Heart right ventricle (tissue), 16 donors: ENCODE measurements at places on chromosomes 13 and 19. TPM values are rescaled to one million over a fixed set of nuclear protein-coding genes. Genes with fewer than 3 reads are reported as not detected.

The CGB1 gene
- not detected for polyA plus RNA-seq

The FCAR gene
- 0.19 TPM for polyA plus RNA-seq

The LHB gene
- polyA plus RNA-seq: not detected

The CRX gene
- not detected for polyA plus RNA-seq

The TMEM38A gene
- polyA plus RNA-seq: 29.6 TPM

GRCh38 chr19:46745521-46746280 is at the start of gene FKRP:
TSS of gene FKRP (plus strand) at chr19:46746057. CDS start at chr19:46755451, 9,394 bp downstream.
- H3K4me1 ChIP-seq: peaks cover 59% of the 10 kb centered on the region
- no peak for DNase-seq
- H3K4me3 ChIP-seq: peak within 1 kb of the TSS; percentile 97
- H3K36me3 ChIP-seq: no peaks in the 10 kb centered on the region
- no peaks in the 10 kb centered on the region for H3K27me3 ChIP-seq

- no peaks in the 10 kb centered on the region for H3K36me3 ChIP-seq
- peak overlapping the region; percentile 100 for H3K27ac ChIP-seq
- peaks cover 54% of the 10 kb centered on the region for H3K4me1 ChIP-seq
- DNase-seq: no peak
Measured at GRCh38 chr13:51805925-51806324, 2.0 kb upstream of the DHRS12 start.

DNA sequence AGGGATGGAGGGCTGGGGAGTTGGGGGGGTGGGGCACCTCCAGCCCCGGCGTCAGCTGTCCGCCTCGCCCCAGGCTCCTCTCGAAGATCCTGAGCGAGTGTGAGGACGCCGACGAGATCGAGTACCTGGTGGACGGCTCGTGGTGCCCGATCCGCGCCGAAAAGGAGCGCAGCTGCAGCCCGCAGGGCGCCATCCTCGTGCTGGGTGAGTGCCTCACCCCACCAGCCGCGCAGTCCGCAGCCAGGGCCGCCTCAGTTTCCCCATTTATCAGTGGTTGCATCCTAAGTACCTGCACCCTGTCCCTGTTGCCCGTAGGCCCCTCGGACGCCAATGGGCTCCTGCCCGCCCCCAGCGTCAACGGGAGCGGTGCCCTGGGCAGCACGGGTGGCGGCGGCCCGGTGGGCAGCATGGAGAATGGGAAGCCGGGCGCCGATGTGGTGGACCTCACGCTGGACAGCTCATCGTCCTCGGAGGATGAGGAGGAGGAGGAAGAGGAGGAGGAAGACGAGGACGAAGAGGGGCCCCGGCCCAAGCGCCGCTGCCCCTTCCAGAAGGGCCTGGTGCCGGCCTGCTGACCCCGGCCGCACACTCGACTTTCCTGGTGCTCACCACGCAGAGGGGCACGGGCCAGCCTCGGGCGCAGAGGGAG is 29.3 kb downstream of the ZBTB7A start:
- peaks cover 5% of the 10 kb centered on the region for H3K4me1 ChIP-seq
- H3K27ac ChIP-seq: no peak overlapping the region
- H3K4me3 ChIP-seq: no peak overlapping the region
- H3K27me3 ChIP-seq: no peaks in the 10 kb centered on the region

- H3K27ac ChIP-seq: peak overlapping the region; percentile 68
- peak; percentile 66 for DNase-seq
- peaks cover 23% of the 10 kb centered on the region for H3K4me1 ChIP-seq
- no peaks in the 10 kb centered on the region for H3K36me3 ChIP-seq
- H3K4me3 ChIP-seq: peak overlapping the region; percentile 3
Measured at GRCh38 chr19:44684892-44685863, 13.8 kb upstream of the CEACAM16 start.
